Cerebellar nuclear complex (tissue), 1 donor: ENCODE measurements at places on chromosomes 6 and 20.

- DNase-seq: no peak
These were observed 84.7 kb downstream of the MAP3K4 start for GRCh38 chr6:161076181-161076677.

DNA sequence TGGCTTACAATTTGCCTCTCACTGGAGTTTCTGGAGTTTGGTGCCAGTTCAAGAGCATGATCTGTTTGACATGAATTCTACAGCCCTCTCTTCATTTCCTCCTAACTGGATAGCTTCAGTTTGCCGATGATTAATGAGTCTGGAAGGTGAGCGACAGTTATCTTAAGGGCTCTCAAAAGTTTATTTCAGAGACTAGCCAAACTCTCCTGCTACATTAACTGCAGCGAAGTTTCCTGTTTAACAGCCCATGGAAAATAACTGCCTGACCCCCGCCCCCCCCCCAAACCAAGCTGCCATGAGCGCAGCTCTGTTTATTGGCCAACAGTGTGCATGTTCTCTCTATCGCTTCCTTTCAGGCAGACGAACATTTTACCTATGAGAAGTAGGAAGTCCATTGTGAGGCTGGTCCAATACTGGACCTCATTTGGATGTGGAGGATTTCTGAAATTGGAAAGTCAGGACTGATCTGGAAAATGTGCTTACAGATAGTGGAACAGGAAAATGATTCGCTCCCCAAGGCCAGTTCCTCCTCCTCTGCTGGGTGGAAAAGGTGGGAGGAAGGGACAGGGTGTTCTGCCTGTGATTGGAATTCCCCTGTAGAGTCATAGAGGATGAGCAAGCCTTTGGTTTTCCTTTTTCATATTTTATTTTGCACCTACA, 522.2 kb upstream of the JAG1 start:
- no peak for DNase-seq

- no peak for DNase-seq
These were observed 5.4 kb downstream of the CCN5 start for GRCh38 chr20:44720621-44720996.

GRCh38 chr6:53728570-53729194, 63.1 kb upstream of the KLHL31 start:
- no peak for DNase-seq

DNA sequence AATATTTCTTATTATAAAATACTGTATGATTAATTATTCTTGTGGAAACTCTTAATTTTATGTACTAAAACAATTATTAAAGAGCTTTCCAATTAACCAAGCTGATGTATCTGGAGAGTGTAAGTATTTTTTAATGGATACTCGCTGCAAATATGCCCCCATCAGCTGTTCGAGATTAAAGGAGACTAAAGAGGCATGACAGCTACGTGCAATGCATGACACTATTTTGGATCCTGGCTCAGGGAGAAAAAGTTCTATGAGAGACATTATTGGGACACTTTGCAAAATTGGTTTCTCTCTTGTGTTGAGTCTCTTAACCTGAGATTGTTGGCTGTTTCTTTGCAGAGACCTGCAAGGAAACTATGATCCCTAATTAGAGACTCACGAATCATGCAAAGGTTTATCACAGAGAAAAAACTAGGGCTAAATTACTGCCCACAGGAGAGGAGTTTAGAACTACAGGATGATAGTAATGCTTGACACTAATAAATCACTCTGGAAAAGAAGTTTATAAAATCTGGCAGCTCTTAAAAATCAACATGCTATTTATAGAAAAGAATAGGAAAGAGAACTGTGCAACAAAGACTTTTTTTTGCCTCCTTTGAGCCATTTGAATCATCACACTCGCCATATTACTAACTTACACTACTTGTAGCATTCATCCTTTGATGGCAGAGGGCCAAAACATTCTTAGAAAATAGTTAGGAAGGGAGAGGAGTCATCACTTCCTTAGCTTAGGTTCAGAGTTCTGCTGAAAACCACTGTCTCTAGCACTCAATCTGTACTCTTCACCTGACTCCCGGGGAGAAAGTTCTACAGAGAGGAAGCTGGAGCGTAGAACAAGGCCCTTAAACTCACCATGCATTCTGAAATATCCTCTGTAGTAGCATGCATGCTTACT, 25.3 kb downstream of the NRN1 start:
- DNase-seq: no peak

- no peak for DNase-seq
These were observed 121.7 kb downstream of the GPR63 start for GRCh38 chr6:96715608-96716007.

DNA sequence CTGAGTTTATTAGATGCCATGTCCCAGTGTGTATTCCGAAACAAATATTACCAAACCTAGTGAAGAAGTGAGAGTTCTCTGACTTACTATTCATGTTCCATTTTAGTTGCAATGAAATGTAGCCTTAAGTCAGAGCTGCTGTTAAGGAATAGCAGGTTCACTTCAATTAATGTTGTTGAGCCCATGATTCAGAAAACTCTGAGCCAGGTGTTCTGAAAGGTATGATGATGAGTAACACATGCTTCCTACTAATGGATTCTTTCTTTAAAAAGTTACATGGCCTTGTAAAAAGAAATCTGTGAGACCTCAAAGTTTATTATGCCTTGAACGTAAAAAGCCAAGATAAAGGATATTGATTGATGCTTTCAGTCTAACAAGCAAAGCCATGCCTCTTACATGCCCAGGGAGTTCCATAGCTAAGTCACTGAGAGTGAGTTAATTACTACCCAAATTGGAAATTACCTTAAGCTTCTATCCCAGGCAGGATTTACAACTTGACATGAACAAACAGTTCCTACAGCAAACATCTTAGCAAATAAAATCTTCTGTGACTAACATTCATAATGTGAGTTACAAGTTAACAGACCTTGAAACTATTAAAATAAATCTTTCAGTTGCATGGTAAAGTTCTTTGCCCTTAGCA, 122.9 kb downstream of the AKAP7 start:
- DNase-seq: no peak

DNA sequence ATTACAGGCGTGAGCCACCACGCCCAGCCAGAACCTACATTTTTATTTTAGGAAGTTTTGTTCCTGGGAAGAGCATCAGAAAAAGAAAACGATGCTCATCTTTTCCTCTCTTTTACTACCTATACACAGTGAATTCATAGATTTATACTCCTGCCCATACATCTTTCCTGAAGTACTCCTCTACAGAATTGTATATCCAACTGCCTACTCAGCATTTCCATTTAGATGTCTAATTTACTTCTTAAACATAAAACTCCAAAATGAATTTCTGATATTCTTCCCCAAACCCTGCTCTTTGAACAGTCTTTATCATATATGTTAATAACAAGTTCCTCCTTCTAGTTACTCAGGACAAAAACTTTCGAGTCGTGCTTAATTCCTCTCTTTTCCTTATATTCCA, 39.8 kb upstream of the RSPO3 start:
- no peak for DNase-seq

DNA sequence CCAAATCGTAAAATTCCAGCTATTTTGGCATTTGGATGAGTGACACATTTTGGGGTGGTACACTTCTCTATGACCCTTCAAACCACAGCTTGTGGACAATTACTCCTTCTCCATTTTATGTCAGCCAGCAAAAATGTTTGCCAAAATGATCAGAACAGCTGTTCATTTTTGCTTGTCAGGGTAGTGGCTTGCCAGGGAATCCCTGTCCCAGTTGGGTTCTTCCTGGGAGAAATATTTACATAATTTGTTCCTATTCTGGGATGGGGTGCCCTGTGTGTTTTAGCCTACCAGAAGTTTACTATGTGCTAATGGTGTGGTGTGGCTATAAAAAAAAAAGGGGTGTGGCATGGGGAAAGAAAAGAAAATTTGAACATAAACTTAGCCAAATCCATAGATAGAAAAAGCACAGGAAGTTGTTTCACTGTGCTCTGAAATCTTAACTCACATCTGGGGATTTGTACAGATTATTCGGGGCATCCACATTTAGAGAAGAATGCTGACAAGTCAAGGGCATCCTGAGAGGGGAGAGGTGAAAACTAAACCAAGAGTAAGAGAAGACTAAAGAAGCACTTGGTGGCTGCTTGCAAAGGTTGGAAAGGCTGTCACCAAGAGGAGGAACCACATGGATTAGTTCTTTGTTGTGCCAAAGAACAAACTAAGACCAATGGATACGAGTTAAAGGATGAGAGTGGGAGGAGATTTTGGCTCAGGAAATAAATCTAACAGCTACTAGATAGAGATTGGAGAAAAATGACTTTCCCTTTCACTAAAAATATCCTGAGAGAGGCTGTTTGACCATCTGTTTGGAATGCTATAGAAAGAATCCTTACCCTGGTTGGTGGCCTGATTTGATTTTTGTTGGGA, 55.2 kb upstream of the RBM24 start:
- DNase-seq: no peak

GRCh38 chr20:32285621-32286371, 8.3 kb downstream of the KIF3B start:
- DNase-seq: no peak

DNA sequence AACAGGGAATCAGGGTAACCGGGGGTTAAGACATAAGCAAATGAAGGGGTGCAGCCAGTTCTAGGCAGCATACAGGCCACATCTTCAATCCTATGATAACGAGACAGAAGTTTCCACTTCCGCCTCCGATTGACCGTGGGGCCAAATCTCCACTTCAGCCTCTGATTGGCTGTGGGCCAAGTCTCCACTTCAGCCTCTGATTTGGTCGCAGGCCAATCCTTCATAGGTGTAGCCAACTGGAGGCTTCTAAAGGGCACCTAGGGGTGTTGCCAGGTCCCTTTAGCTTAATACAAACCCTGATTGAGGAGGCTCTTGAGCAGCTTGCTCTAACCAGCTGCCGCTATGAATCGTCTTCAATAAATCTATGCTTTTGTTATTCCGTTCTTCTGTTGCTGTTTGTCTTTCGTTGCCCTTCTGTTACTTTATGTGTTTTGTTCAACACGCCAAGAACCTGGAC, 2.1 kb upstream of the ERGIC3 start:
- no peak for DNase-seq

- DNase-seq: no peak
These were observed 380.6 kb upstream of the JAG1 start for GRCh38 chr20:11054266-11054993.

- no peak for DNase-seq
These were observed 44.7 kb upstream of the ADGRF4 start for GRCh38 chr6:47653706-47654105.

DNA sequence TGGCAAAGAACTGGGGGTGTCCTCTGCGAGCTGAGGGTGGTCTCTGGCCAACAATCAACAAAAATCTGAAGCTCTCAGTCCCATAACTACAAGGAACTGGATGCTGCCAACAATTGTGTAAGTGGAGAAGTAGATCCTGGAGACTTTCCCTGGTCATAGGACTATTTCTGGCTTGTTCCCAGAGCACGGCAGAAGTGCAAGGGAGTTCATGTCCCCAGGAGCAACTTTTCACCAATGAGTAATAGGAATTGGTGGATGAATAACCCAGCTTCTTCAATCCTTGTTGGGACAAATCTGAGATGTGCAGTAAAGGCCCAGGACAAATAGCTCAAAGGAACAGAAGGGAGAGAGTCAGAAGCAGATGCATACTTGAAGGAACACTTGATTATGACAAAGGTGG, 95.5 kb downstream of the QRSL1 start:
- DNase-seq: no peak

- no peak for DNase-seq
These were observed 164.9 kb upstream of the HEY2 start for GRCh38 chr6:125584468-125584939.

DNA sequence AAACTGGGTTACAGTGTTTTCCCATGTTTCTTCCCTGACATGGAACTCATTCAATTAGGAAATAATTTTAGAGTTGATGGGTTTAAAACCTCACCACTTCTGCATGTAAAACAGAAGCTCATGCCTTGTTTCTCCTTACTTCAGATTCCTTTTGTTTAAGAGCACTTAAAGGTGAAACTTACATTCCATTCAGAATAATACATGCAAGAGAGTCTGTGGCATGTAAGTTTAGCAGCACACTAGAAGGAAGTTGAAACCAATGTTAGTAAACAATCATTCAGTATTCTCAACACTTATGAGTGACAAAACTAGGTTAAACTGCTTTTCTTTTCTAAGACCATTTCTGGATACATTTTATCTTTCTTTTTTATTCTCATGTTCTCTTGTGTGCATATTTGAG, 495.6 kb upstream of the PTCHD4 start:
- no peak for DNase-seq

GRCh38 chr6:18347866-18348265, 39.3 kb upstream of the RNF144B start:
- no peak for DNase-seq

DNA sequence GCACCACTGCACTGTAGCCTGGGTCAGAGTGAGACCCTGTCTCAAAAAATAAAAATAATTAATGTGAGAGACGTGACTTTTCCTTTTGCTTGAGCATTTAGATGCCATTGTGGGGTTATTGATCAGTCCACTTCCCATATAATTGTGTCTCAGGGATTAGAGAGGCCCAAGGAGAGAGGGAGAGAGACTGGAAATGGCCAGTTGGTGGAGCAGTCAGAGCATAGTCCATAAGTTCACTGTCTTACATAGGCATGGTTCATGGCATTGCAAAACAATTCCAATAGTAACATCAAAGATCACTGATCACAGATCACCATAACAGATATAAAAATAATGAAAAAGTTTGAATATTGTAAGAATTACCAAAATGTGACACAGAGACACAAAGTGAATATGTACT, 15.2 kb upstream of the SDHAF4 start:
- DNase-seq: no peak

DNA sequence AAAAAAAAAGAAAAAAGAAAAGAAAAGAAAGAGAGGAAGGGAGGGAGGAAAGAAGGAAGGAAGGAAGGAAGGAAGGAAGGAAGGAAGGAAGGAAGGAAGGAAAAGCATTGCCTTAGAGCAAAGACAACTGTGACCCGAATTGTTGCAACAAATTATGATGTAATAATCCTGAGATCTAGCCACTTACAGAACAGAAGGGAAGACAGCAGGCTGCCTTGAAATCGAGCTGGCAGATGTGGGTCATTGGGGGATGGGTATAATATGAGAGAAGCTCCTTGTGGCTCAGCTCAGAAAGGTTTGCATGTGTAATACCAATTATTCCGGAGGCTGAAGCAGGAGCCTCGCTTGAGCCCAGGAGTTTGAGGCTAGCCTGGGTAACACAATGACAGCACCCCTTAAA, 208.1 kb upstream of the PROKR2 start:
- no peak for DNase-seq

DNA sequence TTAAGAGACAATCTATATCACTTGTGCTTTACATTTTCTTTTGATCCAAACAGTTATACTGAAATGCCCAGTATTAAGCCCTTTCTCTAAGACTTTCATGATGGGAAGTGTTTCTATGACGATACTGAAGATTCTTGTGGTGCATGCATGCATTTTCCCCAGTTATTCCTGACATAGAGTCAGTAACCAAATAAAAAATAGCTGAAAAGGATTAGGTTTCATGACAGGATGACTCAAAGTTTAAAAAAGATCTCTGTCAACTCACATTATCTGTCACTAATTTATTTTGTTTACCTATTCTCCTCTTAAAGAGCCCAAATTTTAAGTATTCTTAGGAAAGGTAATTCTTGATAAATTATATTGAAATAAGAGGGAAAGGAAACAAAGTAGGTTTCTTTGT, 98.4 kb downstream of the SESN1 start:
- no peak for DNase-seq
